ENCODE measurements at places on chromosomes 1 and 21. TPM values are rescaled to one million over a fixed set of nuclear protein-coding genes. Genes with fewer than 3 reads are reported as not detected.

OR2T2 gene
- not detected for polyA plus RNA-seq

KRTAP7-1 gene
- not detected for polyA plus RNA-seq

KAZN gene
- 13.0 TPM for polyA plus RNA-seq

RPRD2 gene
- 24.4 TPM for polyA plus RNA-seq

- no peak for DNase-seq
Observed at GRCh38 chr1:167643441-167643840, 13.4 kb downstream of the RCSD1 start.

GIPC2 gene
- polyA plus RNA-seq = 1.2 TPM

- peak; percentile 26 for DNase-seq
Observed at GRCh38 chr1:160837558-160838205, 25.0 kb downstream of the CD244 start.

- DNase-seq = no peak
Observed at GRCh38 chr1:243465081-243465480, 209.2 kb downstream of the SDCCAG8 start.

GRCh38 chr1:206788487-206789050 is 16.3 kb upstream of the IL10 start:
- no peak for DNase-seq

DNA sequence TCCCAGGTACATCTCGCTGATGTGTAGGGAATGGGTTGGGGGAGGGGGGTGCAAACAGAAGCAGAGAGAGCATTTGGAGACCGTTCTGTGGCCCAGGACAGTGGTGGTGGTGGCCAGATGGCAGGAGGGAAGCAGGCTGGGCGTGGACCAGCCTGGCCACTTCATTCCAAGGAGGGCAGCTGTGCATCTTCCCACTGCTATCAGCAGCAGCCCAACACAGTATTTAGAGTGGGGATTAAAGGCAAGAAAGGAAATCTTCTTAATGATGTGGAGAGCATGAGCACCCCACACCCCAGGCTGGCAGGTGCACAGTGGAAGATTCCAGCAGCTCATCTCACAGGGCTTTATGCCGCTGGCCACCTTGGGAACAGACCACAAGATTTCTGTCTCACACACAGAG is 198.7 kb downstream of the NPHP4 start:
- no peak for DNase-seq
